Right cardiac atrium (tissue), 5 donors: ENCODE measurements at places on chromosomes 13 and 19. TPM values are rescaled to one million over a fixed set of nuclear protein-coding genes. Genes with fewer than 3 reads are reported as not detected.

SLC10A2 gene
- not detected for total RNA-seq

DNA sequence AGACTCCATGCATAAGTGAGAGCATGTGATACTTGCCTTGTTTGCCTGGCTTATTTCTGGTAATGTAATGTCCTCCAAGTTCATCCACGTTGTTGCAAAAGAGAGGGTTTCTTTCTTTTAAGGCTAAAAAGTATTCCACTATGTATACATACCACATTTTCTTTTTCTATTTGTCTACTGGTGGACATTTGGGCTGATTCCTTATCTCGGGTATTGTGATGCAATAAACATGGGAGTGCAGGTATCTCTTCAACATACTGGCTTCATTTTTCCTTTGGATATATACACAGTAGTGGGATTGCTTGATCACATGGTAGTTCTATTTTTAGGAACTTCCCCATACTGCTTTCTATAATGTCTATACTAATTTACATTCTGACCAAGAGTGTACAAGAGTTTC, 49.6 kb upstream of the EBPL start:
- DNase-seq: no peak

- DNase-seq: no peak
Observed at GRCh38 chr19:11168568-11168967, 13.0 kb upstream of the SPC24 start.

- no peak for DNase-seq
Observed at GRCh38 chr19:48218997-48219396, 36.7 kb downstream of the CARD8 start.

DNA sequence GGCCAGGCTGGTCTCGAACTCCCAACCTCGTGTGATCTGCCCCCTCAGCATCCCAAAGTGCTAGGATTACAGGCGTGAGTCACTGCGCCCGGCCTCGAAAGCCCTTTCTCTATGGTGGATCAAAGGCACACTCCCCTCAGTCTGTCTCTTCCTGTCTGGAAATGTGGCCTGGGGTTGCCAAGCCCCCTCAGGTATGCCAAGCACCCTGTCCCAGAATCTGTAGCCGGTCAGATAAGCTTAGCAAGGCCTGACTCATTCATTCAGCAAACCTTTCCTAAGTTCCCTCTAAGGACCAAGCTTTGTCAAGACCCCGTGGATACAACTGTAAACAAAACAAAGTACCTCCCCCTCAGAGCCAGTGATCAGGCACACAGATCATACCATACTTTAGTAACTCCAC, 14.1 kb downstream of the NUCB1 start:
- peak; percentile 26 for DNase-seq

PEAK3 gene
- total RNA-seq: 1.5 TPM

DNA sequence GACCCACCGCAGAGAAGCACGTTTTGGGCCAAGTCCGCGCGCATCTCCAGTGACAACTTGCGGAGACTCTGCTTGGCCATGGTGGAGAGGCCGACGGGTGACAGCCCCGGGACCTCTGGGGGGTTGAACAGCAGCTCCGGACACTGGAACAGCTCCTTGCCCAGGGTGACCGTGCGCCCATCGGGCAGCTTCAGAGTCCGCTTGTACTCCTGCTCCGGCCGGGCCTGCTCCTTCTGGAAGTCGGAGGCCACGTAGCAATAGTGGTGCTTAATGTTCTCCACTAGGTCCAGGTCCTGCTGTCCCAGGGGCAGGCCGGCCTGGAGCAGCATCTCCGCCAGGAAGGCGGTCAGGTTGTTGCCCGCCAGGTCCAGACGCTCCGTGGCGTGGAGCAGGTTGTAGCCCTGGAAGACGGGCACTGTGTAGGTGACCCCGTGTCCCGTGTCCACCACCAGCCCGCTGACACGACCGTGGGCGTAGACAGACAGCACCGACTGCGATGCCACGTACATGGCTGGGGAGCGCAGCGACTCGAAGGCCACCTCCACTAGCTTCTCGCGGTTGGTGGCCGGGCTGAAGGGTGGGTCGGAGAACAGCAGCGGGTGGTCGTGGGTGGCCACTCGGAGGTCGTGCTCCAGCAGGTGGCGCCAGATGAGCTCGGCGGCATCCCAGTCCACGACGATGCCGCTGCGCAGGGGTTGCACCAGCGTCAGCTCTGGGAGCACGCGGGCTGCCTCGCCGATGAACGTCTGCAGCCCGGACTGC, 743 bp downstream of the ACTL9 start:
- peak; percentile 17 for DNase-seq

GRCh38 chr13:25762281-25762680, 289.5 kb downstream of the SHISA2 start:
- no peak for DNase-seq

- no peak for DNase-seq
Observed at GRCh38 chr13:45490068-45490467, 25.3 kb downstream of the COG3 start.

- no peak for DNase-seq
Observed at GRCh38 chr13:28889086-28889732, 69.1 kb downstream of the MTUS2 start.

VSTM1 gene
- not detected for total RNA-seq

DNA sequence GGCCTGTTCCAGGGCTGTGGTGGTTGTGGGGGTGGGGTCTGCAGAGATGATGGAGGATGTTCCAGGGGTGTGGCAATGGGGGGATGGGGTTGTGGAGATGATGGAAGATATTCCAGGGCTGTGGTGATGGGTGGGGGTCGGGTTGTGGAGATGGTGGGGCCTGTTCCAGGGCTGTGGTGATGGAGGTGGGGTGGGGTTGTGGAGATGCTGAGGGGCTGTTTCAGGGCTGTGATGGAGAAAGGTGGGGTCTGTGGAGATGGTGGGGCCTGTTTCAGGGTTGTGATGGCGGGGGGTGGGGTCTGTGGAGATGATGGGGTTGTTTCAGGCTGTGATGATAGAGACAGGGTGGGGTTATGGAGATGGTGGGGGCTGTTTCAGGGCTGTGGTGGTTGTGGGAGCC, 62.0 kb downstream of the TEX29 start:
- DNase-seq: no peak

DNA sequence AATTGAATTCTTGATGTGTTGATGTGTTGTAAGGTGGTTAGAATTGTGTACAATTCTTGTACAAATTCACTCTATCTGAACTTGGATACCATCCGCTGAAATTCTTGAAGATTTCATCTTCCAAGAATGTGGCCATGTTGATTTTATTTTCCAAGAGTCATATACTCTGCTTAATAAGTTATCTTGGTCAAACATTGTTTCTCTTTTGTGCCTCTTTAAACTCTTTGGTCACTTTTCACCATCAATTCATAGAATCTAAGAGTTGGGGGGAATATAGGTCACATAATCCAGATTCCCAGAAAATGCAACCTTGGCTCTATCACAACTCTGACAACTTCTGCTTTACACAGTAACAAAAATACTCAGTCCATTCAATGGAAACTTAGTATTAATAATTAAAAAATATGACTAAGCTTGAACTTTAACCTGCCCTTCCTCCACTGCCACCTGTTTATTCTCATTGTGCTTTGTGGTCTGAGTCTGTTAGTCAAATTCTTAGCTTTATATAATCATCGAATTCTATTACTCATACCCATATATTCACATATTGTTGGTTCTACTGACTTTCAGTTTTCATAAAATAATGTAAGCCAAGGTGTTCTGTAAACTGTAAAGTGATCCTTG, 373.2 kb downstream of the LMO7 start:
- no peak for DNase-seq

DNA sequence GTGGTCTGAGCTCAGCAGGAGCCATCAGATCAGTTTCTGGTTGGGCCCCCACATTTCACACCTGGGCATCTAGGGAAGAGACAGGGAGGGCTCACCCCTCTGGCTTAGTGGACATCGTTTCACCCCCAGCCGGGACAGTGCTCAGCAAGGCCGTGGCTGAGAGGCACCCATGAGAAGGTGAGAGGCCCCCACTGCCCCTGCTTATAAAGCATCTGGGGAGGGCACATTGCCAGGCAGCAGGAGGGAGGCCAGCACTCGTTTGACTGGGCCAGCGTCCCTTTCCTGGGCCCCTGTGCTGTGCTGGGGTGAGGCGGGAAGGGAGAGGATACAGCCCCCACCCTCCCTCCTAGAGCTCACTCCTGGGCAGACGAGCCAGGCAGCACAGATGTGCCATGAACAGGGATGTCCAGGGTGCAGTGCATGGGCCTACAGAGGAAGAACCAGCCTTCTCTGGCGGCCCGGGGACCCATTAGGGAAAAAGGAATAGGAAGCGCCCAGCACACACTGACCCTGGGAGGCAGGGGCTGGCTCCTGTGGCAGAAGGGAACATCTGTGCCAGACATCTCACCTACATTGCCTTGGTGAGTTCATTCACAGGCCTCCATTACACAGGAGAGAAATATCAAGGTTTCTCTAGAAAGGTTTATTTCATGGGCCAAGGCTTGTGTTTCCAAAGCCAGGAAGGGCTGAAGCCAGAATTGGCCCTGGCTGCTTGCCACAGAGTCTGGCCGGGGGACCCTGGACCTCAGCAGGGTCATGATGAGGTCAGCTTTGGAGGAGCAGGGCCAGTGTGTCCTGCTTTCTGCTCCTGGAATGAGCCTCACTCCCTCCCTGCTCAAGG, 7.7 kb downstream of the AP1M1 start:
- peak; percentile 76 for DNase-seq

LSR gene
- total RNA-seq: 4.7 TPM

- DNase-seq: no peak
Observed at GRCh38 chr19:47152632-47153031, 22.0 kb downstream of the SAE1 start.

DNA sequence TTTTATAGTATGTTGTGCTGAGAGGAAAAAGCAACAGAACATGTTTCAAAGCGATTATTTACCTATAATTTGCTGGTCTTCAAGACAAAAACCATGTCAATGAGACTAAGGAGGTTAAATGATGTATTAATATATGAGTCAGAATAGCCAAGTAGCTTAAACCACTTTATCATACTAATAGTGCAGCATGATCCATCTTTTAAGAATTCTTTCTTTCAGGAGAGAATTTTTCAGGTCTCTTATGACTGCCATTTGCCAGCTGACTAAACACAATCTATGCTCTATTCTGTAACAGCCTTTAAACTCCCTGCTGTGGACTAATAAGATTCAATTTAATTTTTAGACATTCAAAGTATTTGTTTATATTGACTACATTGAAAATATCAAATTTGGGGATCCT, 93.7 kb downstream of the TRPC4 start:
- no peak for DNase-seq

DNA sequence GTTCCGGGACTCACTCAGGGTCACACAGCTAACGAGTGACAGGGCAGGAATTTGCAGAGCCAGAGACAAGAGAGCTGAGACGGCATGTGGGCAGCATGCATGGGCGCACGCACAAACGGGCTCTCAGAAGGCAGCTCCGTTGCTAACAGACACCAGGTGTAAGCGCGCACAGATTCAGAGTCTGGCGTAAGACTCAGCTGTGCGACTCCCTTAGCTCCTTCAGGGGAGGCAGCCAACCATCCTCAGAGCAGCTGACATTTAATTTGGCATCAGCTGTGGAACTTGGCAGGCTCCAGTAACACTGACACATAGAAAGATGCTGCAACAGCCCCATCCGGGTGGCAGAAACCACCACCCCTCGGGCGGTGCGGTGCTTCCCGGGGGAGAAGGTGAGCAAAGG, 7.5 kb upstream of the TM6SF2 start:
- no peak for DNase-seq

FSD1 gene
- not detected for total RNA-seq

GRCh38 chr13:35841060-35841521, 290.1 kb downstream of the DCLK1 start:
- no peak for DNase-seq

DNA sequence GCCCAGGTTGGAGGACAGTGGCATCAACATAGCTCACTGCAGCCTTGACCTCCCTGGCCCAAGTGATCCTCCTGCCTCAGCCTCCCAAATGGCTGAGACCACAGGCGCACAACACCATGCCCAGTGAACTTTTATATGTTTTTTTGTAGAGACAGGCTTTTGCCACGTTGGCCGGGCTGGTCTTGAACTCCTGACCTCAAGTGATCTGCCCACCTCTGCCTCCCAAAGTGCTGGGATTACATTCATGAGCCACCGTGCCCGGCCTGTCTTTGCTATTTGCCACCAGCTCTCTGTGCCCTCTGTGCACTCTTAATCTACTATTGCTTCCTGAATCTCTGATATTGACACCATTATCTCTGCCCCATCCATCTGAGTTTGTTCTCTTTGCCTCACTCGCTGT, 34.3 kb upstream of the LRRC4B start:
- DNase-seq: no peak

- no peak for DNase-seq
Observed at GRCh38 chr19:18606281-18607225, at the start of gene CRLF1. Gene CRLF1 (minus strand): TSS chr19:18606799. CDS start chr19:18606656, 143 bp downstream.

GRCh38 chr13:42981317-42981716, 10.7 kb downstream of the EPSTI1 start:
- no peak for DNase-seq

VMAC gene
- 4.6 TPM for total RNA-seq

OR7D2 gene
- not detected for total RNA-seq

GRCh38 chr13:51801631-51802099, 2.3 kb downstream of the DHRS12 start:
- DNase-seq: peak; percentile 89

GRCh38 chr13:101942038-101942437, 459.8 kb downstream of the FGF14 start:
- DNase-seq: no peak

GRCh38 chr19:14689598-14690503, at the start of gene ZNF333:
Gene ZNF333 (plus strand): TSS chr19:14690048. CDS start chr19:14693492, 3,444 bp downstream.
- peak; percentile 99 for DNase-seq

GAPDHS gene
- total RNA-seq: not detected

DNA sequence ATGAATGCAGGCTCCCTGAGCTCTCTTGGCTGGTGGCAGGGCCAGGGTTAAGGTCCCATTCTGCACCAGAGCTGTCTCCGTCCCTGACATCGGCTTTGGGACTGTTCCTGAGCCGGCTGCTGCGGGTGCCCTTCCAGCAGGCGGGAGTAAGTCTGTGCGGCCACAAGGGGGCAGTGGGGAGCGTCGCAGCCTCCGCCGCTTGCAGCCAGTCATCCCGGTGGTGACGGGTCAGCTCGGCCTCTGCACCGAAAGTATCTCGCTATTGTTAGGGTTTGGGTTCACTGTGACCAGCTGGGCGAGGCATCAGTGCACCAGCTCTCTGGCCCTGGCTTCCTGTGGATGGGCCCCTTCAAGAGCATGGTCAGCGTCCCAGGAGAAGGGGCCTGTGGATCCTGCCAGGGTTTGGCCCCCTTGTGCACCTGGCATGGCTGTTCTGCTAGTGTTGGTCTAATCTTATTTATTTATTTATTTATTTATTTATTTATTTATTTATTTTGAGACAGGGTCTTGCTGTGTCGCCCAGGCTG, 15.1 kb downstream of the NDUFB7 start:
- DNase-seq: peak; percentile 93

- no peak for DNase-seq
Observed at GRCh38 chr13:94234738-94235137, 244.7 kb downstream of the DCT start.

PDX1 gene
- not detected for total RNA-seq

TMIGD2 gene
- total RNA-seq: not detected

DNA sequence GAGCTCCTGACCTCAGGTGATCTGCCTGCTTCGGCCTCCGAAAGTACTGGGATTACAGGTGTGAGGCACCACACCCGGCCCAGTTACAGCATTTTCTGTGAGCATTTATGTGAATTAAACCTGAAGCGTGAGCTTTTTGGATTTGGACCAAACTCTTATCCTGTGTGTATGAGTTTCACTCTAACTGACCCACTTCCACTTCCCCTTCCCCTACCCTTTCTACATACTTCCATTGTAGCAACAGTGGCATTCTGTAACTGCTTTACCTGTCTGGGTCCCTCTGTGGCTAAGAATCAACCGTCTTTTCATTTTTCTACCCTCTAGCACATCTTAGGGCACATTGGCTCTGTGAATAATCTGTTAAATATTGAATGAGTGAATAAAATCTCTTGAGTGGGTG, 16.2 kb downstream of the FRY start:
- no peak for DNase-seq

TMEM238 gene
- total RNA-seq: 0.47 TPM
